ENCODE measurements at places on chromosomes 12 and 14.

- no peak for DNase-seq
These were observed 90.4 kb upstream of the DYNC1H1 start for GRCh38 chr14:101873991-101874390.

- peak; percentile 87 for DNase-seq
These were observed 73.6 kb downstream of the TESC start for GRCh38 chr12:117025481-117026151.

GRCh38 chr14:91326514-91327249 lies 82.2 kb upstream of the GPR68 start:
- DNase-seq: no peak

DNA sequence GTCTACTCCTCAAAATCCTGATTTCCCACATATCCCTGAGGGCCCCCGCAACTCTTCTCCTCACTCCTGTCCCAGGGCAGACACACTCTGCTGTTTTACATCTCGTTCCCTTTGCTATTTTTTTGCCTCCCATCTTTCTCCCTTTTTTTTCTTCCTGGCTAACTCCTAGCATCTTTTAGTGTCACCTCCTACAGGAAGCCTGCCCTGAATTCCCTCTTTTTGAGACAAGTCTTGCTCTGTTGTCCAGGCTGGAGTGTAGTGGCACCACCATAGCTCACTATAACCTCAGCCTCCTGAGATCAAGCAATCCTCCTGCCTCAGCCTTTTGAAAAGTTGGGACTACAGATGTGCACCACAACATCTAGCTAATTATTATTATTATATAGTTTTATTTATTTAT lies 13.3 kb downstream of the MORN3 start:
- no peak for DNase-seq

- peak; percentile 12 for DNase-seq
These were observed 240.1 kb upstream of the OR4E1 start for GRCh38 chr14:21913759-21914158.

DNA sequence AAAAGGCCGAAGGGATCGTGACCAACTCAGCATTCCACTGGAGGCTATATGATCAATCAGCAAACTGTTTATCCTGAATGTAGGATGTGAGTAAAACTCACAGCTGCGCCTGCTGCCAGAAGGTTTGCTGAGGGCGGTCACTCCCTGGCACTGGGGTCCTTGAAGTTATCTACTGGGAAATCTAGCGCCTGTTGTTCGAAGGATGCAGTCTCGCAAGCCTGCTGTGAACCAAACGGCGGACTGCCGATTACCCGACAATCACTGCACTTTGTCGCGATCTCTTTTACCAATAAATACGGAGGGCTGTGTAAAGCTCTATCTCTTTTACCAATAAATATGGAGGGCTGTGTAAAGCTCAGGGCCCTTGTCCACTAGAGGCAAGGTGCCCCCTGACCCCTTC lies 12.9 kb downstream of the DDX51 start:
- DNase-seq: no peak

- DNase-seq: no peak
These were observed 115.6 kb downstream of the DIP2B start for GRCh38 chr12:50620109-50620977.

GRCh38 chr12:15278816-15279658 lies 43.3 kb upstream of the PTPRO start:
- DNase-seq: peak; percentile 5

- no peak for DNase-seq
These were observed 58.3 kb downstream of the CAND1 start for GRCh38 chr12:67327466-67327865.

GRCh38 chr14:23608454-23608853 lies 27.7 kb upstream of the DHRS2 start:
- peak; percentile 74 for DNase-seq

DNA sequence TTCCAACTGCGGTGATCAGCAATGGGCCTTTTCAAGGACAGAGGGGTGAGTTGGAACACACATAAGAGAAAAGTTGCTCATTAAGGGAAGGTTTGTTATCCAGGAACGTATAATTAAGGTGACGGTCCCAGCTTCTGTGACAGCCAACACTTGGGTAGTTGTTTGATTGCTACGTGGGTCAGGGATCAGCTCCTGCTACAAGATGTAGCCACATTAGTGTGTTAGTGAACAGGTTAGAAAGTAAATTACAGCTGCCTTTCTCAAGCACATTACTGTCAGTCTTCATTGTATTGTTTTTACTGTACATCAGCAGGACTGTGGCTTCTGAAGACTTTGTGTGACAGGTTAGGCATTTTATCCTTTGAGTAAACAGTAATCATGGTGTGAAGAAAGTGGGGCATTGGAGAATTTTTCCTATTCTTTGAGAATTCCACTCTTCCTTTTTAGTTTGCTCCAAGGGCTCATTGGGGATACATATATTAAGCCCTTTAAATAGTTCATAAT lies 230.5 kb downstream of the EGLN3 start:
- DNase-seq: no peak

DNA sequence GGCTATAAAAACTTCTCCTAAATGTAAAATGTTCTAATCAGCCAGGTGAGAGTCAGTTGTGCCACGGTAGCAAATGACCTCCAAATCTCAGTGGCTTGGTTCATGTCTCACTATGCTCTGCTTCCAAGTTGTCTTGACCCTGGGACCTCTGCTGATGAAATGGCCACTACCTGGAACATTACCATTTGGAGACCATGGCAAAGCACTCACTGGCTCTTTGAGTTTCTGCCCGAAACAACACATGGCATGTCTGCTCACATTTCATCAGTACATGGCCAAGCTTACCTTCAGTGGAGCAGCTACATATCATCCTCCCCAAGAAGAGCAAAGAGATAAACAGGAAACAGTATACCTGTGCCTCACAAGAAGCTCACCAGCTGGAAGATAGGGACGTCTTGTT lies 40.2 kb downstream of the PLEKHG7 start:
- DNase-seq: peak; percentile 67

DNA sequence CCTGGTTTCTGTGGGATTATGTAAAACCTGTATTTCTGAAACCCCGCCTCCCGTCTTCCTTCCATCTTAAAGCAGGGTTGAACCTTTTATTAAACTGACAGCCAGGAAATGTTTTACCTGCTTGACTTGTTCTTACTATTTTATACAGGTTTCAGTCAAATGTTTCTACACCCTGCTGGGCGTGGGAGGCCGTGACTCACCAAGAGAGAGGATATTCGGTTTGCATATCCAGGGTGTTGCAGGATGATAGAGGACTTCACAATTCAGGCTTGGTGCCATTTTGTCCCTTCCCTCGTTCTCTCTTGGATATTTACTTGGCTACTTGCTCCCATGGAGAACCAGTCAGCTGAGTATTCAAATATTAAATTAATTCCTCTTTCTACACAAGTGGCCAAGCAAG lies 69.7 kb downstream of the ARF6 start:
- no peak for DNase-seq

DNA sequence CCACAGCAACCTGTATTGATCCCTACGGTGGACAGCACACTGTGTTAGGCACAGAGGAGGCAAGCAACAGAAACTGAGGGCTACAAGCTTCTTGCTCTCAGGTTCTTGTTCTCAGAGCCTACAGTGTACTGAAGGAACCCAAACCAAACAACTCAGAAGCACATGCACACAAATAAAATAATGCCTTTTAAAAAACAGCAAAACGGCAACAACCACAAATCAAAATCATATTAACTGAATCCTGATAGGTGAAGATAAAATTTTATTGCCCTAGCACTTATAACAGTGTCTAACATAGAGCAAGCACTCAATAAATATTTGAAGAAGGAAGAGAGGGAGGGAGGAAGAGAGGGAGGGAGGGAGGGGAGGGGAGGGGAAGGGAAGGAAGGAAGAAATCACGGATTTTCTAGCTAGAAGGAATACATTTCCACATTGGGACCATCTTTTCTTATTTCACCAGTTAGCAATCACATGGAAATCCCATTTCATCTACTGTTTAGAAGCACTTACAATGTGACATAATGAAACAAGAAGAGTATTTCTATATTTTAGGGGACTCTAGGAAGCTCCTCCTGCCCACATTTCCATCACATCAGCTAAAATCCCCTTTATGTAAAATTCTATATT lies 27.2 kb downstream of the DMAC2L start:
- DNase-seq: no peak

- DNase-seq: no peak
These were observed 64.4 kb downstream of the NUAK1 start for GRCh38 chr12:106074361-106074705.

GRCh38 chr14:67186789-67187584 lies 2.3 kb upstream of the GARIN2 start:
- no peak for DNase-seq

DNA sequence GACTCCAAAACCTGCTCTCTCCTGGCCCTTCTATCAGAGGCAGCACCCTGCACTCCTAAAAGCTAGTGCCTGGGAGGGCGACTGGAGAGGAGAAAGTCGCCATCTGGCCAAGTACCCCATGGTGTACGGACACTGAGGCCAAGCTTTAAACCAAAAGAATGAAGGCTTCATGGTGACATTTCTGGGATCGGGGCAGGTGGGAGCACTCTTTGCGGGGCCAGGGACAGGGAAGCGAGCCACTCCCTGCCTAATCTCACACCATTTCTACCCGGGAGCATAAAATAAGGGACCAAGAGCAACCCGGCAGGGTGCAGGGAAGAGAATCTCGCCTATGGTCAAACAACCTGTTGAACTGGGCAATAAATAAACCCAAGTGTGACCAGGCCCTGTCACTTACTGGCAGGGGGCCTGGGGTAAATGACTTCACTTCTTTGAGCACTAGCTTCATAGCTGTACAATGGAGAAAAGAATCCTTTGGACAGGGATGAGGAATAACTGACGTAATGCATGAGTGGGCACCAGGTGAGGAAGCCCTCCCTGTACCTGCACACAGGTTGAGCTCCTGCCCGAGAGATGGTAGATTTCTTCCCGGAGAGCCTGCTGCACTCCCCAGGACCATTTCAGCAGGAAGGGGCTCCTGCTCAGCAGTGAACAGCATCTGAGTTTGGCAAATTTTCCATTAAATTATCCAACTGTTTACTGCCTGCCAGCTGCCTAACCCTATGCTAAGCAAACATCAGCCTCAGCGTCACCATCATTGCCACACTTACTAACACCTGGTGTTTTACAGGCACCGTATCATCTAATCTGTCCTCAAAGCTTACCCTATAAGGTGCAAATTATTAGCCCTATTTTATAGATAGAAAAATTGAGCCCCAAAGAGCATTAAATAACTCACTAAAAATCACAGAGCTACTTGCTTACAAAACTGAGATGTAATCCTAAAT lies 2.0 kb downstream of the SERPINA1 start:
- DNase-seq: no peak

DNA sequence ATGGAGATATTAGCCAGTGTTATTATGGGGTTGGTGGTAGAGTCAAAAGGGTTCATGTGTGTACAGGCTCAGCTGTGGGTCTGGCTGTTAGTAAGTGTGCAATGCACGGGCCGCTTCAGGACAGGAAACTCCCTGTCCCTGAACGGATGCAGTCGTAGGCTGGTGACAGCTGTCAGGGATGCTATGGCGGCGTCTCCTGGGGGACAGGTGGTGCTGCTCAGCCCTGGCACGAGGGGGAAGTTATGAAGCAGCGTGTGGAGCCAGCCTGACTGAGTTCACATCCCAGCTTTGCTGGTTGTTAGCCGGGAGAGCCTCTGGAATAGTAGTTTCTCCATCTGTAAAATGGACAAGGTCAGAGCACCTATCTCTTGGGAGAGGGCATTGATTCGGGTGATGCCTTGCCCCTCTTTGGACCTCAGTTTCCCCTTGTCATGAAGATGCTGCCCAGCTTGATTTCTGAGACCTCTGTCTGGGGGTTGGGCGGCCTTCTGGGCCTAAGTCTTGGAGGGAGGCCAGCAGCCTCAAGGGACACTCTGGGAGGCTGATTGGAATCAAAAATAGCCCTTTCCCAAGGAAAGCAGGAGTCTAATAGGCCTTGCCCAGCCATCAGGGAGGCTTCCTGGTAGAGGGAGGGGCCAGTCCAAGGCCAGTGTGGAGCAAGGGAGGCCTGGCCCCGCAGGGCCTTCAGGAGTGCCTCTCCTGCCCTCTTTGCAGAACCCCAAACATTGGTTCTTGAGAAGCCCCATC lies 7.1 kb downstream of the ASB2 start:
- no peak for DNase-seq

- DNase-seq: no peak
These were observed 3.6 kb upstream of the RAD51AP1 start for GRCh38 chr12:4535092-4535491.

DNA sequence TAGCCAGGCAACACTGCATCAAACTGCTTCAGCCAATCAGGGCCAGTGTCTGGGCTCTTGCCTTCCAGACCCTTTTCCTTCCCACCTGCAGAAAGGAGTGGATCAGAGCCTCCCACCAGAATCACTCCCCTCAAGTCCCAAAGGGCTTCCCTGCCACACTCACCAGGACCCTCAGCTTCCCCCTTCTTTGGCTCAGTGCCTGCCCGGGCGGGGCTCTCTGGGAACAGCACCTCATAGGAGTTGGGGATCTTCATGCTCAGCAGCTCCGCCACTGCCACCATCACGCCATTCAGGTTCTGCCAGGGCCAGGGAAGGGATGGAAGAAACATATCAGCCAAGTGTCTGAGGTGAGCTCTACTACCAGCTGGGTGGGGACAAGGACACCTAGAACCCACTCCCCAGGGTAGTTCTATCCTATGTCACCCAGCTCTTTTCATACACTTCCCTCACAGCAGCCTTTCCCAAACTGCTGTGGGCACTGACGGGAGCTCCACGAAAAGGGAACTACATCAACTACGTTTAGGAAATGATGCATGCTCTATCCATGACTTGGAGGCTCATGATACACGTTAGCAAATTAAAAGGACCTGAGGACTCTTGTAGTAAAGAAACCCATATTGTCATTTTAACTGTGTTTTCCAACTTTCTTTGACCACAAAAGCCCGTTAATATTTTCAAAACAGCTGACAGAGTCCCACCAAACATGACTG lies 9.4 kb upstream of the PRKAG1 start:
- no peak for DNase-seq

GRCh38 chr14:93709249-93709648 lies 79.0 kb downstream of the PRIMA1 start:
- DNase-seq: no peak

DNA sequence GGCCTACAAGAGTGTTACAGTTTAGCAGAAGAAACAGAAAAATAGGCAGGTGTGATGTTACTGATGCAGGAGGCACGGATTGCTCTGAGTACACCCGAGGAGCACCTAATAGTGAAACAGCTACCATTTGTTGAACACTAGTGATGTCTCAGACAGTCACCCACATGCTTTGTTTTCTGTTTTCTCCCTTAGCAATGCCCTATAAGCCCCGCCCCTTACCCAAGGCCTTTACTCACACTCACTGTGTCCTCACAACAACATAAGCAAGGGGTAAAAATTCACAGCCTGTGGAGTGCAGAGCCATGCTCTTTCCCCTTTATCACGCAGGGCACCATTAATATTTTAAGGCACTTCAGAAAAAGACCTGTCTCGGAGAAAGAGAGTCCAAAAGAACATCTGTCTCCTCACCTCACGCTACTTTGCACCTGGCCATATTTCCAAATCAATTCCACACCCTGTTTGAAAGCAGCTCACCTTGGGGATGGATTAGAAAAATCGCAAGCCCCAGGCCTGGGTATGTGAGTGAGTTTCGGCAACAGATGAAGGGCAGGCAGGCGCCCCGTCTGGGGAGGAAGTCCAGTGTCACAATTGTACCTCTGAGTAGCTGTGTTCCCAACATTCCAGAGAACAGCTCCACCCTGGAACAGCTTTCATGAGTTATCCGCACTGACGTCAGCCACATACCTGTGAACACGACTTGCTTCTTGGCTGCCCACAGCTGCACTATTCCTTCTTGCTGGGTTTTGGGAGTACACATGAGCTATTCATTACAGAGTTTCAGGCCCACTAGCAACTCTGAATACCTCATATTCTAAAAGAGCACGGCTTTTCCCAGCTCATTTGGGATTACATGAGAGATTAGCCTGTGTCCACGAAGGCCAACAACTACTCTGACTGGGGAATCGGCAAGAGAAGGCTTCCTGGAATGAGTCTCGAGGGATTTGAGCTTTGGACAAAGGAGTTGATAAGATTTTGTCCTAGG lies 26.0 kb downstream of the MAPK1IP1L start:
- DNase-seq: no peak

Data from G401 (cell line).